ENCODE measurements at places on chromosomes 16 and 17.

GRCh38 chr17:45430006-45430737 lies 2.5 kb downstream of the ARHGAP27 start:
- DNase-seq = no peak

- no peak for DNase-seq
Measured at GRCh38 chr17:38533866-38534497, 71.8 kb downstream of the SRCIN1 start.

GRCh38 chr17:56845934-56846333 lies 12.0 kb downstream of the DGKE start:
- DNase-seq = no peak

DNA sequence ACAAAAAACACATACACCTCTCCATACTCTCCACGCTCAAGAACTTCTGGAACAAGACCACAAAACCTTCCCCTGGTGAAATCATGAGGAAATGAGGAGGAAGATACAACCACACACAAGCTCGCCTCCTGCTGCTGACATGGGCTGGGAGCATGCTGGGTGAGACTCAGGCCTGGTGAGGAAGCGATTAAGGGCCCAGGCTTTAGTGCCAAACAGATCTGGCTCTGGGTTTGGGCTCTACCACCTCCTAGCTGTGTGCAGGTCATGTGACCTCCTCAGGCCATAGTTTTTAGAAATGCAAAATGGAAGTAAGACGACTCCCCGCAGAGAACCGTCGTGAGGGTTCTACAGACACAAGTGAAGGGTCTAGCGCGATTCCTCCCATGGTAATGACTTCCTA lies 41.3 kb downstream of the VAC14 start:
- no peak for DNase-seq

- DNase-seq = no peak
Measured at GRCh38 chr16:18959031-18959505, 24.7 kb upstream of the TMC7 start.

- DNase-seq = no peak
Measured at GRCh38 chr16:88131256-88131655, 180.0 kb downstream of the BANP start.

DNA sequence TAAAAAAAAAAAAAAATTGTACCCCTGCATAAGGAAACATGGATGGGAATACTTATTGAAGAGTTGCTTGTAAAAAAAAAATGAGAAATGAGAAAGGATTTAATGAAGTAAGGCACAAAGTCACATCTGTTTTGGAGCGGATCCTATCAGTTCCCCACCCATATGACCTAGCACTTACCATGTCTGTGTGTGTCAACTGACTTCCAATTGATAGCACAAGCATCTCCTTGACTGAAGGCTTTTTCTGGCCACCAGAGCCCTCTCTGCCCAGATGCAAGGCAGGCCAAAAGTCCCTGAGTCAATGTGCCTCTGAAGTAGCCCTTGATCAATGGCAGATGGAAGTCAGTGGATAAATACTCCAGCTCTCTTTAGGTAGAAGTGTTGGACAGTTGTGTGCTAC lies 13.4 kb upstream of the NLK start:
- no peak for DNase-seq

- no peak for DNase-seq
Measured at GRCh38 chr17:81932333-81932983, 4.6 kb downstream of the PYCR1 start.

DNA sequence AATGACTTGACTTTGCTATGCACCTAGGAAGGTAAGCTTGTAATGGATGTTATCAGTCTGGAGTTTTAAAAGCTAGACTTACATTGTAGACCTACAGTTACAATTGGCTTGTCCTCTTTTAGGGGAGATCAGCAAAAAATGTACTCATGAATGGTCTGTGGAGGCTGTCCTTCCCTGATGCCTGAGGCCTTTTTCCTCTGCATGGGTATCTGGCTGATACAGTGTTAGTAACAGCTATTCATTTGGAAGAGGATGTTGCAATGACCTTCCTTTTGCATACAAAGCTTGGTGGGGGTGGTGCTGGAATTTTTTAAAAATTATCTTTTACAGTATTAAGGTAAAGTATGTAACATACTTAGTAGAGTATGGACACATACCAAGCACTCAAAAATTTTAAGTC lies 525.5 kb downstream of the KIF2B start:
- no peak for DNase-seq

GRCh38 chr16:30698139-30698815 lies 694 bp upstream of the SRCAP start:
- DNase-seq = peak; percentile 99

DNA sequence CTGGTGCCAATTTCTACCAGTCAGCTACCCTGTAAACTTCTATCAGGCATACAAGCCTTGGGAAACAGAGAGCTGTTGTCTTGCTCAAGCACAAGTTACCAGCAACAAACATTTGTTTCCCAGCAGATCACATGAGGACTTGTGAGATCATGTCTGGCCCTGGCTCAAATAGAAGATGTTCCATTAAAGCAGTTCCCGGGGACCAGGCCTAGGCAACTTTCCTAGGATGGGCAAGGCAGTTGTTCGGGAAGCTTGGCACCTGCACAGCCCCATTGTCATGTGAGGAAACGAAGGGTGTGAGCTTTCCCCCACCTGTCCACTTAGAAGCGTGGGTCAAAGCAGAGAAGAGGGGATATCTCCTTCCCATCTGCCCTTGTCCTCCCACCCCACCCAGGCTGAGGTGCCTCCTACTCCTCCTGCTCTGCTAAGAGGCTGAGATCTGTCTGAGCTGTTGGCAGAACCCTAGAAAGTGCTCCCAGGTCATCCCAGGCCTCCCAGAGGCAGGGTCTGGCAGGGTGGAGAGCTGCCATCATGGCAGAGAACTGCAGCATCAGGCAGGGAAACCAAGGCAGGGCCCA lies 11.2 kb upstream of the SLC47A2 start:
- DNase-seq = no peak

DNA sequence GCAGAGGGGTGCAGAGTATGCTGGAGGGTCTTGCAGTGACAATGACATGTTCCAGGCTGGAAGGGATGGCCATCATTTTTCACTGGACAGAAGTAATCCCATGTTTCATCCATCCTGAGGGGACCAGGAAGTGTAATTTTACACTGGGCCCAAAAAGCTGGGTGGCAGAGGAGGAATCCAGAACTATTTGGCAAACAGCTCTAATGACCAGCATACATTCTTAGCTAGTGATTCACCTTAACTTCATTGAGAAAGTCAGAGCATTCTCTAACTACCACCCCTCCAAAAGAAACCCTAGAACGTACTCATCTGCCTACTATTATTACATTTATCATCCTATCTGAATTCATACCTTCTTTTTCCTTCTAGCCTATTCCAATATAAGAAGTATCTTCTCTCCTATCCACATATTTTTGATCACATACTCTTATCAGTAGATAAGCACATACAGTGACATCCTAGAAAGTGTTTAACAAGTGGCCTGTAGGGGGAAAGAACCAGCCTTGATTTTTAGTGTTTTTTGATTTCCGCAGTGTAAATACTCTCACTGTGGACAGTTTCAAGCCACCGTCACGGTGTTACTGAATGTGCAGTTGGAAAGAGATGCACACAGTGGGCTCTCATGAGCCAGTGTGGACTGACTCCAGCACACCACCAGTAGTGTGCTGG lies 118.1 kb downstream of the FTO start:
- no peak for DNase-seq

GRCh38 chr17:29763273-29763672 lies 140.6 kb upstream of the CORO6 start:
- no peak for DNase-seq

DNA sequence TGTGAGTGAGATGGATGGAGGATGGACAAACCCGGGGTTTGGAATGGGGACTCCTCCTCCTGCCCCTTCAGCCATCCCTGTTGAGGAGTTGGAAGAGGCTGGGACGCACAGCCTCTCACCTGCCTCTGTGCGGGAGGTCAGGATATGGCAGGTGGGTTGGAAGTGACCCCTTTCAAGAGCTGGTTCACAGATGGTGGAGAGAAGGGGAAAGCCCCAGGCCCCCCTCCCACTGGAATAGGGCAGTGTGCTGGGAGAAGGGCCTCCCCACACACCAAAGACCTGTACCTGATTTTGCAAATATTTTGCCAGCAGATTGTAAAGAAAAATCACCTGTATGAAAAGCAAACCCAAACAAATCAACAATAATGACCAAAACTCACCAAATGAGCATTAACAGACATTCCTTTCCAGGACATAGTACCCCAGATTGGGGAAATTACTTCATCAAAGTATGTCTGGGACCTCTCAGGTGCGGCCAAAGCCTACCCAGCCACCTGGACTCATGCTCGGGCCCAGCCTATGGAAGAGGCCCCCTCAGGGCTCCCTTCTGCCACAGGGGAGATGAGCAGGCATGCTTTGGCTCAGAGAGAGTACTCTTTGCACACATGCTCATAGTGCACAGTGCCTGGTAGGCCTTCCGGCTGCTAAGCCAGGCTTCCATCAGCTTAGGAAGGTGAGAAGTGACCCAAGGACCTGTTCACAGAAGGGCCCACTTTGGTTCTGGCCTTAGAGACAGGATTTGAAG lies 7.8 kb downstream of the SLC47A2 start:
- DNase-seq = no peak

DNA sequence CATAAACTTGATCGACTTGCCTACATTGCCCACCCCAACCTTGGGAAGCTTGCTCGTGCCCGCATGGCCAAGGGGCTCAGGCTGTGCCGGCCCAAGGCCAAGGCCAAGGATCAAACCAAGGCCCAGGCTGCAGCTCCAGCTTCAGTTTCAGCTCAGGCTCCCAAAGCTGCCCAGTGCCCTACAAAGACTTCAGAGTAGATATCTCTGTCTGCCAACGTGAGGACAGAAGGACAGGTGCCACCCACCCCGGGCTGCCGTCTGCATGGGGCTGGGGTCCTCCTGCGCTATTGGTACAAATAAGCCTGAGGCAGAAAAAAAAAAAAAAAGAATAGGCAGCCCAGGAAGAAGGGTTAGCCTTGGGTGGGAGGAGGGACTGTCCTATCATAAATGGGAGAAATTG lies 37.1 kb downstream of the DNAH2 start:
- no peak for DNase-seq

GRCh38 chr17:36641877-36642845 lies 40.8 kb downstream of the MRM1 start:
- DNase-seq = no peak

- no peak for DNase-seq
Measured at GRCh38 chr17:68566442-68566738, 34.8 kb downstream of the FAM20A start.

DNA sequence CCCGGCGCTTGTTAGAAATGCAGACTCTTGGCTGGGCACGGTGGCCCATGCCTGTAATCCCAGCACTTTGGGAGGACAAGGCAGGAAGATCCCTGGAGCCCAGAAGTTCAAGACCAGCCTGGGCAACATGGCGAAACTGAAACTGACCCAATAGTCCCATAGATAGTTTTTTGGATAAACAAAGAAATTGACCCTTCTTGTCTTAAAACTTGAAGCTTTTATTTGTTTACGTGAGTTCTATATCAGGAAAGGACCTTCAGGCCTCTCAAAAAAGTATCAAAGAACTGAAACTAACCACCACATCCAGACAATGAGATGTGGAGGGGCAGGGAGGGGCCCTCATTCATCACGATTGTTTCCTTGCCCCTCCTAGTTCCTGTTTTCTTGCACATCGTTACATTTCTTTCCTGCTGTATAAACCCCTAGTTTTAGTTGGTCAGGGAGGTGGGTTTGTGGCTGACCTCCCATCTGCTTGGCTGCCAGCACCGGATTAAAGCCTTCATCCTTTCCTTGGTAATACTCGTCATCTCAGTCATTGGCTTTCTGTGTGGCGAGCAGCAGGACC lies 29.9 kb upstream of the PRM1 start:
- peak; percentile 26 for DNase-seq

DNA sequence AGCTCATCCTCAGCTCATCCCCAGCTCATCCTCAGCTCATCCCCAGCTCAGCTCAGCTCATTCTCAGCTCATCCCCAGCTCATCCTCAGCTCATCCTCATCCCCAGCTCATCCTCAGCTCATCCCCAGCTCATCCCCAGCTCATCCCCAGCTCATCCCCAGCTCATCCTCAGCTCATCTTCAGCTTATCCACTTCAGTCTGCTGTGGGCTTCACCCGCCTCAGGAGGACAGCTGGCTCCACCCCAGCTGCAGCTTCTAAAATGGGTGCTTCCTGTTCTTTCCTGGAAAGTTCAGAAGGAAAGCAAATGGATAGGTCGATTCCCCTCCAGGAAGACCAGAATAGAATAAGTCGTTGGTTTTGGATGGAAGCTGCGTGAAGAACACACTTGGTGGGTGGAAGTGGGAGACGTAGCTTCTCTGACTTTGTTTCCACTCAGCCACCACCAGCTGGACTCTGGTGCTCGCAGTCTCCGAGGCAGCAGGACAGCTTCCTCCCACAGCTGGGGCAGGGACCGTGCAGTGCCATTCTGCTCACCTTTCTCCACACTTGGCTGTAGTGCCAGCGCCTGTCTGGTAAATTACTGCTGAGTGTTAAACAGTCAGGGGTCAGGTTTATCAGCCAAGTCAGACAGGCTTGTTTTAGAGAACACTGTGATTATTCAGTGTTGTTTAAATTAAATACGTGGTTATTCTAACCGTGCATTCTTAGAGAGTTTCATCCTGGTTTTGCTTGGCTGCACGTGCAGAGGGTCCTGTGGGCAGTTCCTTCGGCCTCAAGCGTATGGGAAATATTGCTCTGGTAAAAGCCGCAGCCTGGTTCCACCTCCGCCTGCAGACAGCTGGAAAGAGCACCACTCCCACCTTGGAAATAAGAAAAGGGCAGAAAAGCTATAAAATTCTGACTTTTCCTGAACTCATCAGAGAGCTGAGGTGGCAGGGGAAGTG lies 61.0 kb upstream of the CHMP6 start:
- DNase-seq = no peak

DNA sequence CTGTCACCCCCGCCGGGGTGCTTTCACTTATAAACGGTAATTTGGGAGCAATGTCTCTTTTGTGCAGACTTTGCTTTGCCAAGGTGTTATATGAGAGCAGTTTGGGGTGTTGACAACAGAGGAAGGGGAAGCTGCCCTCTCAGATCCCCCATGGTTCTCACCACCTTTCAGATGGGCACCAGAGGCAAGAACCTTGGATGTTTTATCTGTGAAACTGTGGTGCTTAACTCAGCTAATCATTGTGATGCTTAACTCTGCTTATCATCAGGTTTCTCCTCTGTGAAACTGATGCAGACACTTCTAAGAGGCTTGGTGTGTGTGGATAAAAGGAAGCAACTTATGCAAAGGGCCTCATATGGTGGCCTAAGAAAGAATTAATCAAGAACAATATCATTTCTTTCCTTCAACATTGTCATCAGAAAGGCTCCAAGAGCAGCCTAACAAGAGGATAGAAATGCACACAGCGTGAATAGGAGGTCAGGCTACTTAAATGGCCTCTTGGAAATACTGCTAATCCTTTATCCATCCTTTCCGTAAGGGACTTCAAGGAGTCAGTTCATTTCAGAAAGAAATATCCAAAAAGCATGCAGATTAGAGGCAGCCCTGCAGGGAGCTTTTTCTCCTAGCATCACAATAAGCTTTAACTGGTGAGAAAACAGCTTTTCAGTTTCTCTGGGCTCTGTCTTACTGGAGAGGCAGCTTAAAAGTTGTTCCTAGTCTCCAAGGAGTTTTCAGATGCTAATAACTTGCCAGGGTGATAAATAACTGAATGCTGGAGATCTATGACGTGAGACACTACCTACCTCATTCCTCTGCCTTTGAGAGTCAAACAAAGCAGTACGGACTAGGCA lies 55.1 kb upstream of the CLEC3A start:
- no peak for DNase-seq
